ENCODE measurements at places on chromosomes 7 and 10.

- no peak for DNase-seq
These were observed 240.1 kb upstream of the SLC26A5 start for GRCh38 chr7:103686064-103686463.

DNA sequence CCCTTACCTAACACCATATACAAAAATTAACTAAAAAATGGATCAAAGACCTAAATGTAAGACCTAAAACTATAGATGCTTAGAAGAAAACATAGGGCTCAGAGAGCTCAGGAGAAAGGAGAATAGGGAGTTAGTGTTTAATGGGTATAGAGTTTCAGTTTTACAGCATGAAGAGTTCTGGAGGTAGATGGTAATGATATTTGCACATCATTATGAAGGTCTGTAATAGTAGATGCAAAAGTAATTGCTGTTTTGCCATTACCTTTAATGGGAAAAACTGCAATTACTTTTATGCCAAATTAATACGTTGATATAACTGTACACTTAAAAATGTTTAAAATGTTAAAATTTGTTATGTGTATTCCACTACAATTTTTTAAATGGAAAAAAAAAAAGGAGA lies 39.2 kb upstream of the NANOS1 start:
- DNase-seq, result no peak

DNA sequence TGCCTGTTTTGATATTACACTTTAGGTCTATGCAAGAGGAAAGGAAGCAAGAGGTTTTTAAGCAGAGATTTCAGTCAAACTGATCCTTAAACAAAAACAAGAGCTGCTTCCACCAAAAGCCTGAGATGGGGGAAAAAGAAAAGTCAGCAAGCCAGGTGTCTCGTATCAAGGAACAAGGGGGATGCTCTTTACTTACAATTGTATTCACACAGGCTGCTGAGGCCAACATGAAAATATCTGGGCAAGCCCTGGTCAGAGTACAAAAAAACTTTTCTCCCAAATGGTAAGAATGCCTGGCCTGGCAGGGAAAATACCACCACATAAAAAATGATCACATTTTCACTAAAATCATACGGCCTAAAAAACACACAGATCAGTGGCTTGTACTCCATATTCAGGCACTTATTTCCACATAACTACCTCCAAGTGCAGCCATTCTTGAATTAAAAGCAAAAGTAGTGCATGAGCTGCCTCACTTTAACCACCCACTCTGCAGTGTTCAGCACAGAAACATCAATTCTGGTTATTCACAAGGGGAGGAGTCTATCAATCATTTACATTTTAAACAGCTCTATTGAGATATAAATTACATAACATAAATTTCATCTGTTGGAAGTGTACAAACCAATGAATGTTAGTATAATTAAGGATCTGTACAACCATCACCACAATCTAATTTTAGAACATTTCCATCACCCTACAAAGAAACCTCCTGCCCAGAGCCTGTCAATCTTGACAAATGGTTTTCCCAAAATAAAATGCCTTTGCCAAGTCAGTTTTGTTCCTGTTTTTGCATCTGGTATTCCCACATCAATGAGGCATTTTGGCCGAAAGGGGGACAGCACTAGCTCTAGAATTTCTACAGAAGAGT lies 70.2 kb downstream of the GRB10 start:
- DNase-seq, result no peak

GRCh38 chr10:36349445-36350078 lies 707.5 kb upstream of the FZD8 start:
- DNase-seq, result no peak

DNA sequence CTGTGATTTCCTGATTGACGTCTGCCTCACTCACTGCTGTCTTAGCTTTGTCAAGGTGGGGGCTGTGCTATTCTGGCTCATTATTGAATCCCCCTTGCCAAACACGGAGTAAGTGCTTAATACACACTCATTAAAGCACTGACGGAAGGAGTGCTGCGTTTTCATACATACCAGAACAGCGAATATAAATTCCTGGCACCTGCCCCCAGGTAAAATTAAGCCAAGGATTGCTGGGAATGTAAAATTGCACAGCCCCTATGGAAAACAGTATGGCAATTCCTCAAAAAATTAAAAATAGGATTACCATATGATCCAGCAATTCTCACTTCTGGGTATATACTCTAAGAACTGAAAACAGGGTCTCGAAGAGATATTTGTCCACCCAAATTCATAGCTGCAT lies 6.6 kb downstream of the KLRG2 start:
- DNase-seq, result no peak

- no peak for DNase-seq
These were observed 1.4 kb downstream of the MRPS33 start for GRCh38 chr7:141013345-141013715.

DNA sequence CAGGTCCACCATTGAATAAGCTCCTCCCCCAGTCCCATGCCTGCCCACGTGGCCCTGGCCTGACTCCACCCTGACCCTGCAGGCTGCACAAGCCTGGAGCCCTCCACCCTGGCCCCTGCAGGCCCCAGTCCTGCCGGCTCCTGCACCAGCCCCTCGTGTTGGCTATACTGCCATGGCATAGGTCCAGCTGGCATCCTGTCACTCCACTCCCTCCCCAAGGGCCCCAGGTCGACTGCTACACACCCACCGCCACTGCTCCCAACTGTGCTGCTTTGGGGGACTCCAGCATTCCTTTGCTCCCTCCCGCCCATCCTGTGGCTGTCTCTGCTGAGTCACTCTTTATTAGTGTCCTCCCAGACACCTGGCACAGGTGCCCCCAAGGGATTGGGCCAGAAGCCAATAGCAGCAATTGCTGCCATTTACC lies 32.4 kb upstream of the HSPA12A start:
- no peak for DNase-seq

- DNase-seq, result no peak
These were observed 98.5 kb upstream of the NPS start for GRCh38 chr10:127450644-127451043.

DNA sequence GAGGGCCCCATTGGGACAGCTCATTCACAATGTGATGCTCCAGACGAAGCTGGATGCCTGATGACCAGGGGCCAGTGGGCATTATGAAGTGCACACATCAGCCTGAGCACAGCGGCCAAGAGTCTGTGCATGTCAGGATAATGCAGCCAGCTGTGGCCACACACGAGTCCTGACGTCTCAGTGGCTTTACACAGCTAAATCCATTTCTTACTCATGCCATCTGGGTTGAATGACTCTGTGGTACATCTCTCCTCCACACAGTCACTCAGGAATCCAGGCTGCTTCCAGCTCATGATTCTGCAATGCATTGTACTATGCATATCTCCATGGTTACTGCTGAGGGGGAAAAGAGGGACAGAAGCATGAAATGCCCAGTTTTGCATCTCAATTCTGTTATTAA lies 123.6 kb downstream of the PRLHR start:
- DNase-seq, result no peak

DNA sequence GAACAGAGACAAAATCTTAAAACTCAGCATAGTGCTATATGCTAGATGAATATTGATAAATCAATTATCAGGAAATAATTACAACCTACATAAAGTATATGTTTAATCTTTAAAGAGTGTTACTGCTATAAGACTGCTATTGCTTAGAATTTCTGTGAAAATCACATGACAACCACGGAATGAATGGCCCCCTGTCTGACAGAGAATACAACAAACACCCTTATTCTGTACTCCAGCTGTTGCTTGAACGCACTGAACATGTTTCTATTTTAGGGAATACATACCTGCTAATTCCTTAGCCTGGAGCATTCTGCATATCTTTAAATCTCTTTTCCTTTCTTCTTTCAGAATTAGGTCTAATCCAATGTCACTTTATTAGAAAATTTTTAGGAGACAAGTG lies 452.4 kb upstream of the PHF14 start:
- DNase-seq, result no peak

GRCh38 chr10:58544135-58544534 lies 31.5 kb downstream of the BICC1 start:
- DNase-seq, result no peak

GRCh38 chr7:71404726-71405345 lies 272.9 kb downstream of the GALNT17 start:
- DNase-seq, result no peak

GRCh38 chr7:126450269-126450671 lies 802.5 kb downstream of the GRM8 start:
- DNase-seq, result no peak

GRCh38 chr7:116122972-116123595 lies 87.3 kb upstream of the TES start:
- no peak for DNase-seq

DNA sequence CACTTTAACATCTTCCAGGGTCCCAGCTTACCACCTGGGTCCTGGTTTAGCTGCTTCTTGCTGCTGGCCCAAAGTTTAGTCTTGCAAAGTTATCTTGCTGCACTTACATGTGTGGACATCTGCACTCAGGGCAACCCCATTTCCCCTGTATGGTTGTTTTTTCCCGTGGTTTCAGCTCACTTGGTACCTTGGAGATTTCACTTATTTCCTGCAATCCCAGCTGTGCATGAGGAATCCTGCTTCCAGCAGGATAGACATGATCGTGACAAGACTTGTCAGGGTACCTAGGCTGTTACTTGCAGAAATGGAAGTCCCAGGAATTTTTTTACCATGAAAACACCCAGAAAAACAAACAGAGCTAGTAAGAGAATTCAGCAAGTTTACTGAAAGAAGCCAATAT lies 95.9 kb upstream of the LEP start:
- no peak for DNase-seq

GRCh38 chr7:129746857-129747529 lies 135.5 kb downstream of the NRF1 start:
- no peak for DNase-seq

GRCh38 chr7:135768467-135768866 lies 19.9 kb upstream of the FAM180A start:
- no peak for DNase-seq

- DNase-seq, result no peak
These were observed 10.2 kb upstream of the IL2RA start for GRCh38 chr10:6072215-6072934.

GRCh38 chr7:137626469-137627067 lies 220.2 kb downstream of the DGKI start:
- peak; percentile 52 for DNase-seq

DNA sequence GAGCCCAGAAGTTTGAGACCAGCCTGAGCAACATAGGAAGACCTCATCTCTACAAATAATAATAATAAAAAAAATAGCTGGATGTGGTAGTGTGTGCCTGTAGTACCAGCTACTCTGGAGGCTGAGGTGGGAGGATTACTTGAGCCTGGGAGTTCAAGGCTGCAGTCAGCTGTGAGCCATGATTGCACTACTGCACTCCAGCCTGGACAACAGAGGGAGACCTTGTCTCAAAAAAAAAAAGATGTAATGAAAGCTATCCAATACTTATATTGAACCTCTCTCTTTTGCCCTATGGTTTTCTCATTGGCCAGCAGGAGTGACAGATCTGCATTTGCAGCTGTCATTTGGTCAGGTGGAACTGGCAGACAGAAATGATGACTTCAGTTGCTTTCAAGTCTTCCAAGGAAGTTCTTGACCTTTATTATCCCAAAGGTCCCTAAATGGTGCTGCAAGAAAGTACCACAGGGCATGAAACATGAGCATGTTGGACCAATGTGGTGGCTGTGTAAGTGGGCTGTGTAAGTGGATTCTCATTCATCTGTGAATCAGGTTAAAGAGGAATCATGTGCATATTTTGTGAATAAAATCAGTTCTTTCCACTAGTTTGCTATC lies 99.4 kb downstream of the CALD1 start:
- DNase-seq, result no peak

DNA sequence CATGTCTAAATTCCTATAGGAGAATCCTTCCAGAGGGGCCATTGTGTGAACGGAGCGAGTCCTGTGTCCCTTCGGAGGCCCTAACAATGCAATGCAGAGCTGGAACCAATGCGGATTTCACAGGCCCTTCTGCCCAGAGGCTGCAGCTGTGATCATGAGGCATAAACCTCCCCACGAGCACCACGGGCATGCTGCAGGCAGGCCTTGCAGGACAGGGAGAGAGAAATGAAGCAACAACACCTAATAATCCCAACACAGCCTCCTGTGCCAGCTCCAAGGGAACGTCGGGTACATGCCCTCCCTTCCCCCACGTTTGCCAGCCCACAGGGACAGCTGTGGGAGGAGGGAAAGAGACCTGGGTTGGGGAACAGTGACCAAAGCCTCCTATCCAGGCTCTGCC lies 74.4 kb downstream of the TNS3 start:
- no peak for DNase-seq

GRCh38 chr7:136074843-136075242 lies 97.7 kb upstream of the MTPN start:
- DNase-seq, result no peak

GRCh38 chr7:21771266-21771665 lies 174.4 kb downstream of the CDCA7L start:
- DNase-seq, result no peak

- DNase-seq, result no peak
These were observed 10.8 kb downstream of the NEURL1 start for GRCh38 chr10:103504181-103504783.

- DNase-seq, result no peak
These were observed 63.2 kb downstream of the GPR37 start for GRCh38 chr7:124702385-124702784.

- DNase-seq, result peak; percentile 26
These were observed 167.2 kb downstream of the AKR1D1 start for GRCh38 chr7:138243430-138243829.

- no peak for DNase-seq
These were observed 16.7 kb upstream of the MAP3K8 start for GRCh38 chr10:30417301-30417700.

DNA sequence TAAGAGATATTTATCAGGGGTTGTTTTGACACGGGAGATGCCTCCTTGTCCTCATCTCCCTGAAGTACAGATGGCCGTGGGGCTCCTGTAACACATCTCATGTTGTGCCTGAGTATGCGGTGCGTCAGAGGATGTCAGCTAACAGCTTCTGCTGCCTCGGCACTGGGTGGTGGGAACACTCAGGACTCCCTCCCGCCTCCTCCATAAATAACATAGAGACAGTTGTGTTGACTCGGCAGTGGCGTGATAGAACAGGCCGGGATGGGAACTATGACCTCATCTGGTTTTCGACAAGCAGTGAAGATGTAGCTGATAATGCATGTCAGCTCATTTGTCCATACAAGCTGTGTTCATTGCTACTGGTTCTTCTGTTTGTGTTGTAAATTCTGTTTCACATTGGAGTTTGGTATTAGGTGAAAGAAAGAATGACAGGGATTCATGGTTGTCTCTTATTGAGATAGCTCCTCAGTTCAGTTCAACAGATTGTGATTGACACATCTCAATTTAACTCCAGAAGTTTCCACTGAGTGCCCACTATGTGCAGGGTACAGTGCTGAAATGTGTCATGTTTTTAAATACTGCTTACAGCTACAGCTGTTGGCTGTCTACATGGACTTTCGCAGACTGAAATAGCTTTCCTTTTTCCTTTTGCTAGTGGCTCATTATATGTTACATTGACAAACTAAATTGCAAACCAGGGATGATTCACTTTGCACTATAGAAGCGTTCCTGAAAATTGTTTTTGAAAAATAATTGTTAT lies 87.4 kb downstream of the CHN2 start:
- DNase-seq, result no peak

DNA sequence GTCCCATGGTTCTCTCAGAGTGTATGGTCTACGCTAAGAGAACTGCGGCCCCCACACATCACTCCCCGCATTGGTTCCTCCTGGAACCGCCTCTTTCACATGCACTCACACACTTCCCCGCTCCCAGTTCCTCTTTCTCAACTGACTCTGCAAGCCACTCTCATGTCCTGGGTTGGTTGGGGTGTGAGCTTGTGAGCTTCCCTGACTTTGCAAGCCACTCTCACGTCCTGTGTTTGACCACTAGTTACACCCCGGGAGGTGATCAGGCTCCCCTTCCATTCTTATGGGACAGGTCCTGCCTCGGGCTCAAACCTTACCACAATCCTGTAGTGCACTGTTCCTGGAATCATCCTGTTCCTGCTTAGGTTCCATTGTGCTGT lies 105.0 kb downstream of the TRIM24 start:
- no peak for DNase-seq

- no peak for DNase-seq
These were observed 100.5 kb downstream of the CREB5 start for GRCh38 chr7:28512668-28513440.

Data from progenitor cell of endocrine pancreas (in vitro differentiated cells).